ENCODE measurements at places on chromosomes 3 and 15.

DNA sequence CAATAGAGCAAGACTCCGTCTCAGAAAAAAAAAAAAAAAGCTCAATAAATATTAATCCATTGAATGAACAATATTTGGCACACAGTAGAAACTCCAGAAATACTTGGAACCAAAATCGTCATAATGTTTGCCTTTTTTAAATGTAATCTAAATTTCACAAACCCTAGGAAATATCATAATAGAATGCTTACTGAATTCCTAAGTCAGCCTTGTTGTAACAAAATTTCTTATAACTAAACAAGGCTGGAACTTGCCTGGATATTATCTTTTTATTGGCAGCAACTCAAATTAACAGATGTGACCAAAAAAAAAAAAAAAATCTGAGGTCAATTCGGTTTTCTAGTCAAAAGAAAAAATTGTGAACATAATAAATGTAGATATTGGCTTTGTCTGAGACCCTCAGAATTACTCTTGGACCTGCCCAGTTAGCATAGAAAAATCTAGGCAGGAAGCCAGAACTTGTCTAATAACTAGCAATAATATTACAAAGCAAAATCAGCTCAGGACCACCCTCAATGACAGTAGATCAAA is 33.3 kb downstream of the GABPB1 start:
- DNase-seq: no peak

GRCh38 chr3:178100908-178101307 is 435.3 kb upstream of the KCNMB2 start:
- no peak for DNase-seq

DNA sequence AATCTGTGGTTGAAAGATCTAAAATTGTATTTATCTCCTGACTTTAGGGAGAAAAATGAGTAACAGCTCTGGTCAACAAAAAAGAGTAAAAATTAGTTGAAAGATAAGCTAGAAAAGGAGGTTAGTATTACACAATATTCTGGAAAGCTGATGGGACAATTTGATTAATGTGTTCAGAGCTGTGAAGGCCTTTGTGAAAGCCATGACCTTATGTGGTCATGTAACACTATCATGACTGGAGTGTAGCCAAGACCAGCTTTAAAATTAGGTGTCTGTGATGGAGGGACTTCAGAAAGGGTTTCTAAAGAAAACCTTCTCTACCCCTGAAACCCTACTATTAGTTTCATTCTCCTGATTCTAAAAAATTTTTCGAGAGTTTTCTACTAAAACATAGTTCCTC is 127.2 kb downstream of the NFKBIZ start:
- no peak for DNase-seq

DNA sequence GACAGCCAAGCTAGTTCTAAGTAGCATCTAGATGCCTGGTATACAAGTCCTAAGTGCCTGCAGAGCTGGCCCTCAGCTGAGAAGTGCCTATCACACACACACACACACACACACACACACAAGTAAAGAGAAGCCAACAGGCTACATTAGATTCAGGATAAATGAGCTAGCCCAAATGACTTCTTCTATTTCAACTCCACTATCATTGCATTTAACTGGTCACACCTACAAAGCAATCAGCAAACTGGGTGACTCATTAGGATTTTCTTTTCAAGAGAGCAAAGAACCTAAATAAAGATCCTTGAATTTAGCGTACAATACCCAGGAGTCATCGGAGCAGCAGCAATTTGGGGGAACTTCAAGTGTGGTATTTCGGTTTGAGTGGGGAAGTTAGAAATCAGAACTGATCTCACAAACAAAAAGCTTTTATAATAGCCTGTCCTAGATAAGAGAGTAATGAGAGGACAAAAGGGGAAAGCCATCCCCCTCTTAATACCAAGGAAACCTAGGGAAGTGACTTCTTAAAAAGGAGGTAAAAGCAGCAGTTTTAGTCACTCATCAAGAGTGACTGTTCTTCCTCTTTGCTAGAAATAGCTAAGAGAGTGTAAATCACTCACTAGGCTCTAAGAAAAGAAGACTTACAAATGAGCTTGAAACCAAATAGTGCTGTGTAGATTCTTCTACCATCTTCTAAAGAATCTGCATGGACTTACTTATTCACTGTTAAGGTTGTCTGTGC is 112.7 kb downstream of the TNIK start:
- peak; percentile 20 for DNase-seq

GRCh38 chr3:46127503-46127902 is 80.6 kb downstream of the CCR1 start:
- DNase-seq: no peak

- no peak for DNase-seq
Measured at GRCh38 chr15:92394309-92395097, 822 bp downstream of the ST8SIA2 start.

DNA sequence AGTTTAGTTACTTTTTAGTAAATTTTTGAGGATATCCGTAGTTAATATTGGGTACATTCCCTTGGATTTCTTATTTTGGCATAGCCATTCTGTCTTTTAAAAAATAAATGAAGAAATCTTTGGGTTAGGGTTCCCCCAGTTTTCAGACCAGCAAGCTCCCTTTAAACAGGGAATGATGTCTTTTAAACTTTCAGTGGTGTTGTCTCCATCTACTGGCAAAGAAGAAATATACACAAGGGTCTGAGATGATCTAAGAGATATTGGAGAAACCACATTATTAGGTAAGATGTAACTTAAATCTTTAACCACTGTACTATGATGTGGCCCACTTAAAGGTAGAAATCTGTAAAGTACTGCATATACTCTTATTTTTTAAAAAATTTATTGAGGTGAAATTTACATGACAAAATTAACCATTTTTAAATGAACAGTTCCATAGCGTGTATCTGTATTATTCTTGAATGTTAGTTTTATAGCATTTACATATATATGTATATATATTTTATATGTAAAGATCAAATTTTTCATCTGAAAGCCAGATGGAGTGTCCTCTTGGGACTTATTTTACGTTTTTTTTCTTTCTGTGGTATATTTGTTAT is 35.1 kb upstream of the EIF3J start:
- peak; percentile 44 for DNase-seq

- no peak for DNase-seq
Measured at GRCh38 chr15:32718821-32719716, 1.3 kb downstream of the GREM1 start.

GRCh38 chr3:98623572-98624280 is 30.3 kb upstream of the CPOX start:
- DNase-seq: no peak

DNA sequence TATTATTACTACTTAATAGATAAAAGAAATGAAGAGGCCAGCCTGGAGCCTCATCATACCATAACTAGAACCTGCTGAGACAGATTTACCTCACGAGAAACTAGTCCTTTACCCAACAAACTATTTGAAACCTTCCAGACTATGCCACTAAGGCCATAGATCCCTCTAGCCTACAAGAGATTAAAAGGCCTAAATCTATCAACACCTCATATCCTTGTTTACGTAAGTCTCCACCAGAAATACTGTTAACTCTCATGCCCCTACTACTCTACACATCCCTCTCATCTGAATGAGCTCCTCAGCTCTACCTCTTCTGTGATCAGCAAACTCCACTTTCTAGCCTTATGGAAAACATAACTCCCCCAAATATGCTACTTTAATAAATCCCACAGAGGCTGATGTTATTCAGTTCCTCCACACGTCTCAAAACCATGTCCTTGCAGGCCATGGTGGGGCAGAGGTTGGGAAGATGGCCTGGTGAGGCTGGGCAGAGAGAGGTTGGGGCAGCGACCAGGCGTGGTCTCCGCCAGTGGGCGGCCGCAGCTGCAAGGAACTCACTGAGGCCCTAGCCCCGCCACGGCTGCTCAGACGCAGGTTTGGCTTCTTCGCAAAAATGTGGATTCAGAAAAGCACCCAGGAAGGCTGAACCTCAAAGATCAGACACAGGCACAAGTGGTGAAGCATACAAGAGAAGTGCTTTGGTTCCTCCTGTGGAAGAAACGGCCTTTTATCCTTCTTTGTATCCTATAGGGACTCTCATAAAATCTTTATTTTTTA is 65.8 kb downstream of the GSK3B start:
- no peak for DNase-seq

- DNase-seq: no peak
Measured at GRCh38 chr15:100887211-100887913, 7.7 kb downstream of the ALDH1A3 start.

GRCh38 chr3:29751647-29752314 is 470.9 kb downstream of the RBMS3 start:
- DNase-seq: no peak

DNA sequence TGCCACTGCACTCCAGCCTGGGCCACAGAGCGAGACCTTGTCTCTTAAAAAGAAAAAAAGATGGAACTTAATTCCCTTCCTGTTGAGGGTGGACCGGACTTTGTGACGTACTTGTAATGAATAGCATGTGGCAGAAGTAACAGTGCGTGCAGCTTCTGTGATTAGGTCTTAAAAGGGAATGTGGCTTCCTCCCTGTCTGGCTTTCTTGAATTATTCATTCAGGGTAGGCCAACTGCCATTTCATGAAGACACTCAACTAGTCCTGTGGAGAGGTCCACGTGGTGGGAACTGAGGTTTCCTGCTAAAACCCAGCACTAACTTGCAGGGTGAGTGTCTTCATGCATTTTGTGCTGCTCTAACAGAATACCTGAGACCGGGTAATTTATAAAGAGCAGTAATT is 98.9 kb upstream of the PIAS1 start:
- DNase-seq: no peak

GRCh38 chr3:151225040-151225975 is 22.3 kb upstream of the GPR171 start:
- DNase-seq: no peak

DNA sequence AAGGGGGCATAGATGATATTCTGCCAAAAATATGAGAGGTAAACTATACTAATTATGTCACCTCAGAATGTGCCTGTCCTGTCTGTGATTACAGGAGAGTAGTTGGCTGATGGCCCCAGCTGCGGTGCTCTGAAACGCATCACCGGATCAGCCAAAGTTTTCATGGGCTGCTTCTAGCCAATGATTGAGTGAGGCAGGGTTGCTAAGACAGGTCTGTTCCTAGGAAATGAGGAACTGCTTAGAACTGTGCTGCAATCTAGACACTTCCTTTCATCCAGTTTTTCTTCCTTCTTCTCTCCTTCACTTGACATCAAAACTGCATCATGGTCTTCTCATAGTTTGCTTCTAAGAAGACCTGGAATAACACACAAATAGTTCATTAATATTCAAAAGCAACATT is 124.0 kb downstream of the KCNH8 start:
- no peak for DNase-seq

DNA sequence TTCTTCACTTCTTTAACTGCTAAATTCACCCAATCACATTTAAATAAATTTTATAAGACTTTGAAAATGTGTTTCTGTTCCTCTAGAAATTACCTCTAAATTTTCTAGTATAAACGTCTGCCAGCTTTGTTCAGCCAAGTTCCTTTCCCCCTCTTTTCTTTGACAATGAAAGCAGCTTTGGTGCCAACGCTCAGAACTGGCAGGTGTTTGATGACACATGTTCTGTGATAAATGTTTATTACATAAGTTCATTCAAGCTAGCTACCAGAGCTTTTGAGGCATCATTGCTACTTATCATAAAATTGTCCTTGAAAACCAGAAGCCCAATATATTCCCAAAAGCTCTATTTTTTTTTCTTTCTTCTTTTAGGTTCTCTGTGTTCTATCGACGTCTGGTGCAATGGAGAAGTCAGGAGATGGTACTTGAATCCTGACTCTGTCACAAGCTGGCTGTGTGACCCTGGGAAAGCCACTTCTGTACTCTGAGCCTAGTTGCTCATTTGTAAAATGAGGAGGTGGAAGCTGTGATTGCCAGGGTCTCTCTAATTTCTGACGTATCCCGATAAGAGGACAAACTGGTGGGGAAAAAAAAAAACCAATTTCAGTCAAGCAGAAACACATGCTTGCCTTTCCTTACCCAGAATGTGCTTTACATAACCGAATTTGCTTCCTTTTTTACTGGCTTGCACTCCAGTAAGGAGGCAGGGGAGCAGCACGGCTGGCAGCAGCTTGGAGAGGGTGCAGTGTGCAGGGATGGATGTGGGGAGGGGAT is 187.1 kb upstream of the LPP start:
- no peak for DNase-seq

DNA sequence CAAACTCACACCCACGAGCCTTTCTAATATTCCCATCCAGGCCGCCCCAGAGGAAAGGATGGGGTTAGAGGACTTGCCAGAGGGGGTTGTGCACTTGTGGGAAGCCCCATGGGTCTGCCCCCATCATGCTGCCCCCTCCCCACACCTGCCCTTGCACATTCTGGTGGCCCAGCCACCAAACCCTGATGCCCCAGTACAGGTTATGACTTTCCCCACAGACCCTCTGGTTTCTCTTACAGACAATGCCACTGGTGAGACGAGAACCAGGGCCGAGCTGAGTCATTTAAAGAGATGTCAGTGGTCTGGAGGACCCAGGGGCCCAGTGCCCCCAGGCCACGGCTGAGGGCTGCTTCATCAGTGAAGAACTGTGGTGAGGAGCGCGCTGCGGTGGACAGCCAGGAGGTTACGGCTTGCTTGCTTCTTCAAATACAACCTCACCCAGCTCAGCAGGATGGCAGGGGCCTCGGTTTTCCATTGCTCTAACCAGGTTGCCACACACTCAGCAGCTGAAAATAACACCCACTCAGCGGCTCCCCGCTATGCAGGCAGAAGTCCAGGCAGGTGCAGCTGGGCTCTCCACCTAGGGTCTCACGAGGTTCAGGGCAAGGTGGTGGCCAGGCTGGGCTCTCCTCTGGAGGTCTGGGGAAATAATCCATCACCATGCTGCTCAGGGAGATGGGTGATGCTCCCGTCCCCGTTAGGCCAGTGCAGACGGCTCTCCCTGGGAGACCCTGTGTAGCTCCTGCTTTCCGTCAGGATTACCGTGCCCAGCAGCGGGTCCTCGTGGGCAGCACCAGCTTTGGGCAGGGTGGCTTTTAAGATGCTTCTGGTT is 13.8 kb upstream of the SNRPA1 start:
- no peak for DNase-seq

DNA sequence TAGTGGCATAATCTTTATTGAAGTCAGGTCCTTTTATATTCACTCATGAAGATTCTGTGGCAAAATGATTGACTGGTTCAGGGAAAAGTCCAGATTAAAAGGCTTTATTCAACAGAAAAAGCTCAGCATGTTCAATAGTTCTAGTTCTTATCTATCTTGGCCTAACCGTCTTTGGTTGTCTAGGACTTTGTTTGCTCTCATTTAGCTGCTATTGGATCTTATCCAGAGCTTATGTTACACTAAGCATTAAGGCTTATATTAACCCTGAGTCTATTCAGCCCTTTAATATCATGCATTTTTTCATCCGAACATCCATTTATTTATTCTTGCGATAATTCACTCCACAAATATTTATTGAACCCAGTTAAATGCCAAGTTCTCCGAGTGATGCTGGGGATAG is 601.0 kb upstream of the SGO1 start:
- no peak for DNase-seq

- DNase-seq: no peak
Measured at GRCh38 chr3:123111640-123112039, 44.8 kb downstream of the PDIA5 start.

GRCh38 chr3:187858041-187858440 is 112.8 kb upstream of the BCL6 start:
- no peak for DNase-seq
